Fibroblast of skin of left quadriceps (primary cell): ENCODE measurements at places on chromosomes 13 and 19.

GRCh38 chr19:42455086-42455485, 12.3 kb upstream of the CXCL17 start:
- DNase-seq: no peak

GRCh38 chr19:48310227-48310626, 15.1 kb upstream of the EMP3 start:
- DNase-seq: no peak

GRCh38 chr19:4232614-4233281, 3.4 kb downstream of the EBI3 start:
- DNase-seq: no peak

- DNase-seq: no peak
Observed at GRCh38 chr19:2214251-2214650, 21.9 kb downstream of the PLEKHJ1 start.

DNA sequence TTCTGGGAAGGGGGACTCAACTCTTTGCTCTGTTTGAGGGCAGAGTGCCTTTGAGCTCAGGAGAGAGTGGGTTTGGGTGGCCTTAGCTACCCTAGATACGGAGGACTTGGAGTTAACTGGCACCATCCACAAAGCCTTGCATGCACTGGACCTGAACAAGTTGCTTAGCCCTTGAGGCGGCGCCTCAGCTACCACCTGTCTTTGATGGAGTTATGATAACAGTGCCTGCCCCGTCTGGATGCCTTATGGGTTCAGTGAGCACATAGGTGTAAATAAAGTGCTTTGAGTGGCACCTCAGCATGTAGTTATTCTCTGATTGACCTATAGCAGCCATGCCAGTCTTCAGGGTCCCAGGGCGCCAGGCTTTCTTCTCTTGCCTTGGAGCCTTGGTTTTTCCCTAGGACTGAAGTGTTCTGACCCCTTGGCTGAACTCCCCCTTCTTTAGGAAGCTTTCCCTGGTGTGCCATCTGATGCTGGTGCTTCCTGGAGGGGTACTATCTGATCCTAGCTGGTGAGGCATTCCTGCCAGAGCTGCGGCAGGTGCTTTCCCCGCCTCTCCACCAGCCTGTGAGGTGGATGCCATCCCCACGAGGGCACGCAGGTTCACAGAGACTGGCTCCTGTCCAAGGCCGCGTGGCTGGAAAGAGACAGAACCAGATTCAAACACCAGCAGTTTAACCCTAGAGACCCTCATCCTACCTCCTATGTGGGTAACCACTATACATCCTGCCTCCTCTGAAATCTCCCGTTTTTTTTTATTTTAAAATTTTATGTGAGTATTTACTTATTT, 5.8 kb downstream of the BCKDHA start:
- DNase-seq: no peak

GRCh38 chr13:81171065-81171647, 830.2 kb upstream of the SPRY2 start:
- DNase-seq: peak; percentile 1

DNA sequence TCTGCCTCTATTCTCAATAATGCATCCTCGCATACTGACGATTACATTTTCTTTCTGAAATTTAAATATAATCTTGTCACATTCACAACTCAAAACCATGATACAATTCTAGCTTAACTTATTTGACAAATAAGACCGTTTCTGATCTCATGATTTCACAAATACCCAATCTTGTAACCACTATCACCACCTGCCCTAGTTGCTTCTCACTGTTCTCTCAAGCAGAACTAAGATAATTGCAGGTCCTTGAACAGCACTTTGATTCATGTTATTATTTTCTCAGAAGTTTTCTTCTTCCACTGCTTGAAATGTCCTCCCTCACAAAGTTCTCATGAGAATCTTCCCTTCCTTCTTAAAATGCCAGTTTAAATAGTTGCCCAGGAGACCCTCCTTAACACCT, 211.4 kb downstream of the PCDH9 start:
- no peak for DNase-seq

DNA sequence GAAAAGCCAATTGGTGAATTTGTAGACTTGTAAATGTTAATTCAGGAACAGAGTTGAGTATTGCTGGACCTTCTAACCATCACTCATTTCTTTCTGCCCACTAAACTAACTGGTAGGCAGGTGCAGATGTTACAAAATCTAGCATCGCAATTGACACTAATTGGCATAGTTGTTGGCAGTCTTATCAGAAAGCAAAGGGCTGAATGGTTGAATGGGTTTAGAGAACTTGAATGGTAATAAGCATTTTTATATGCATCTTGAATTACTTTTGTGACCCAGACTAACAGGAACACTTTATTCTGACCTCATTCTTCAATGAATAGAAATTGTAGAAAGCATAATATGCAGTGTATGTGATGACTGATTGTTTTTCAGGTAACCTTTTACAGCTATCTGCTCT, 189.1 kb downstream of the GGACT start:
- DNase-seq: no peak

DNA sequence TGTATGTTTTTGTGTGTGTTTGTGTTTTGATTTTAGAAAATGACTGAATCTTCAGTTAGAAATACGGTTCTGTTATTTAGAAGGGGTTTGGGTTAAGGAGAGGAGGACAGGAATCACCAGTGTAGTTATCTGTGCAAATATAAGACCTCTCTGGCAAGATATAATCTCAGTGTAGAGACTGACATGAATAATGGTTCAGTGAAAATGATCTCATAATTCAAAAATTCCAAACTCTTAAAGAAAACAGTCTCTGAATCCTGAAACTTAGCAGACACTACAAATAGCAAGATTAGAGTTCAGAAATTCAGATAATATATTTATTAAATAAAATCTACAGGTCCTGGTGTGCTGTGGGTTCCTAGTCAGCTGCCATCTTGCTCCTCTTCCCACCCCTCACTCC, 73.5 kb downstream of the PDS5B start:
- no peak for DNase-seq

DNA sequence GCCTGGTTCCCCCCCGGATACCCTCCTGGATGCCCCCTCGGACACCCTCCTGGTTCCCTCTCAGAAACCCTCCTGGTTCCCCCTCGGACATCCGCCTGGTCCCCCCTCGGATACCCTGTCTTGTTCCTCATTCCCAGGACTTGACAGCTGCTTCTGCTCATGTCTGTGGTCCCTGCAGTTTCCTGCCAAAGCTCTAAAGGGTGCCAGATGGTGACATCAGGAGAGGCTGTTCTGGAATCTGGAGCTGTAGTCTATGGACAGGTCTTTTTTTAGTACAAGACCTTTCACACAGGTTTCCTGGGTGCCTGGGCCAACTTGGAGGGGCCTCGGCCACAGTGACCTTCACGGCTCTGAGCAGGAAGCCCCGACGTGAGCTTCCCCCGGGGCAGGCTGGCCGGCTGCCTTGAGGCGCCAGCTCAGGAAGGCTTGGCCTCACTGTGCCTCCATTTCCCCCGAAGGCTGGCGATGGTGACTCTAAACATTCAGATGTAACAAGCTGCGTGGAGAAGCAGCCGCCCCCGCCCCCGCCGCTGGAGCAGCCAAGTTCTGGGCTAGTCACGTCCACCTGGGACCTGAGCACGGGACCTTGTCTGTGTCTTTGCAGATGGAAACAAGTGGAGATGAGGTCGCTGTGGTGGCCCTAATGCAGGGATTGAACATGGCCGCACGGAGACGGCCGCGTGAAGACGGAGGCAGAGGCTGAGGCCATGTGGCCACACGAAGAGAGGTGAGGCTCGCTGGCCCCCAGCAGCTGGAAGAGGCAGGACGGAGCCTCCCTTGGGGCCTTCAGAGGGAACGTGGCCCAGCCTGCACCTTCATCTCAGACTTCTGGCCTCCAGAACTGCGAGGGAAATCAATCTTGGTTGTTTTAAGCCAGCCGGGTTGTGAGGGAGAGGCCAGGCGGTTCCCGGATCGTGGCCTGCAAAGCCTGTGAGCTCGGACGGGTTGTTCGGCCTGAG, 12.7 kb downstream of the SGTA start:
- DNase-seq: no peak

GRCh38 chr13:80400865-80401426, 60.0 kb upstream of the SPRY2 start:
- no peak for DNase-seq

- no peak for DNase-seq
Observed at GRCh38 chr13:78786459-78786858, 127.5 kb upstream of the OBI1 start.

DNA sequence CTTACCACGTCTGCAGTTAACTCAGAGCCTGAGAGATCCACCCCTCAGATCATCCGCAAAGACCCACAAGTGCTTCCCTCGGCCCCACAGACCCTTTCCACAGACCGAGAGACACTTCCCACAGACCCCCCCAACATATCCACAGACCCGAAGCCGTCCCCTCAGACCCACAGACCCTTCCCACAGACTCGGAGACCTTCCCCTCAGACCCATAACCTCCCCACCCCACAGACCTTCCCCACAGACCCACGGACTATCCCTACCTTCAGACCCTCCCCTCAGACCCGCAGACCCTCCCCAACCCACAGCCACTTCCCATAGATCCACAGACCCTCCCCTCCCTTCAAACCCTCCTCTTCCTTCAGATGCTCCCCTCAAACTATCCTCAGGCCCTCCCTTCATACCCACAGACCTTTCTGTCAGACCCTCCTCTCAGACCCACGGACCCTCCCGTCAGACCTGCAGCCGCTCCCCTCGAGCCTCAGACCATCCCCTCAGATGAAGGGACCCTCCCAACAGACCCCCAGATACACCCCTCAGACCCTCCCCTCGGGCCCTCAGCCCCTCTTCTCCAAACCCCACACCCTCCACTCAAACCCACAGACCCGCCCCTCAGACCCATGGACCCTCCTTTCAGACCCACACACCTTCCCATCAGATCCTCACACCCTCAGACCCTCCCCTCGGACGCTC, 20.1 kb upstream of the TFDP1 start:
- DNase-seq: no peak

DNA sequence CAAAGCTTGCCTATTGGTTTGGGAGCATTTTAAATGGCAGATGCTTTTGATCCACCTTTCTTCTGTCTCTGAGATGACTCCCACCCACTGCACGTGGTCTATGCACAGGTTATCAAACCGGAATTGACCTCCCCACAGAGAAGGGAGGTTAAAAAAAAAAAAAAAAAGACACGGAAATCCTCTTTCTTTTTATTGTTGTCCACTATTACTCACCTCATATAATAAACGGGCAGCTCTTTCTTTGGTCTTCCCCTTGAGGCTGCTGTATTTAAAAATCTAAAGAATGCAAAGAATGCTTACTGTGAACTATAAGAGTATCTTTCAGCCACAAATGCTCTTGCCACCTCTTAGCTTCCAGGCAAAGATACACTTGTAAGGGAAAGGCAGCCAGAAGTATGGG, 329.7 kb downstream of the NDFIP2 start:
- peak; percentile 41 for DNase-seq

DNA sequence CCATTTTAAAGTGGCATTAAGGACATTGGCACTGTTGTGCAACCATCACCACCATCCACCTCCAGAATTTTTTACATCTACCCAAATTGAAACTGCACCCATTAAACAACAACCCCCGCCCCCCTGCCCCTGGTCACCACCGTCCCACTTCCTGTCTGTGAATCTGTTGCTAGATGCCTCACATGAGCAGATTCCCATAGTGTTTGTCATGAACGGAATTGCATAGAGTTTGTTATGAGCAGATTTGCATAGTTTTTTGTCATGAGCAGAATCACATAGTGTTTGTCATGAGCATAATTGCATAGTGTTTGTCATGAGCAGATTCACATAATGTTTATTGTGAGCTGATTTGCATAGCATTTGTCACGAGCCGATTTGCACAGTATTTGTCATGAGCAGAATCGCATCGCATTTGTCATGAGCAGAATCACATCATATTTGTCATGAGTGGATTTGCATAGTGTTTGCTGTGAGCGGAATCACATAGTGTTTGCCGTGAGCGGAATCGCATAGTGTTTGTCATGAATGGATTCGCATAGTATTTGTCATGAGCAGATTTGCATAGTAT, 54.0 kb upstream of the GTF3A start:
- no peak for DNase-seq
